NCI-H69 (cell line): ENCODE measurements at places on chromosomes 5 and 9.

GRCh38 chr9:18499062-18499461 is 25.1 kb downstream of the ADAMTSL1 start:
- no peak for DNase-seq

DNA sequence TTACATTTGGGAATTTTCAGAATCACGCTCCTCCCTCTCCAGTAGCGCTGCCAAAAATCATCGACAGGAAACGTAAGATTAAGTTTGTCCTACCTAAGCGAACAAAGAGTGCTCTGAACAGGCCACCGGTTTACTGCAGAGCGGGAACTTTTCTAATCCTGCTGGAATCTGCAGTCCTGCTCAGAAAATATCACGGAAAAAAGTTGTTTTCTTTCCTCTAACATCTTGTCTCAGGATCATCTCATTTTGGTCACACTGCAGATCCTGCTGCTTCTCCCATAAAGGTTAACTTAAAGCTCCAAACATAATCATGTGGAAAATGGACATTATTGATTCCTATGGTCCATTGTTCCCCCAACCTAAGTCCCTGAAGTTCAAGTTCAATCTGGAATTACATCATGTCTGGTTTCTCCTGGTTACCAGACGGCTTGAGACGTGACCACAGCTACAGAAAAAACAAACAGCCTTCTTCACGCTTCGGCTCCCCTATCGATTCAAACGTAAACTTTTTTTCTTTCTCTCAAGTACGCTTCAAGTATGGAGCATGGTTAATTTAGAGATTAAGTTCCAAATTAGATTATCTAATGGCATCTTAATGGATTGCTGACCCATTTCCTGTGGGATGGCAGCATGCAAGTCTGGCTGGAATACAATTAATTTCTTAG is 217.6 kb downstream of the NFIB start:
- peak; percentile 97 for DNase-seq

DNA sequence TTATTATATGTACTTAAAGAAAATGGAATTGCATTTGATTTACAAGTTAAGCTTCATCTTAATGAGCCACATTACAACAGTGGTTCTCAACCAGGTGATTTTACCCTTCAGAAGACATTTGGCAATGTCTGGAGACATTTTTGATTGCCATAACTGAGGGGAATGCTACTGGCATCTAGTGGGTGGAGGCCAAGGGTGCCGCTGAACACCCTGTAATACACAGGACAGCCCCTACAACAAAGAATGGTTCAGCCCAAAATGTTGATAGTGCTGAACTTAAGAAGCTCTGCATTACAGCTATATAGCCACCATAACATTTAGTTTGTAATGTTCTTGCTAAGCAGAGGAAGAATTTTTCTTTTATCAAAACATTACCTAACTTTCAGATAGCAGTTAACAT is 103.1 kb downstream of the PAM start:
- peak; percentile 60 for DNase-seq

GRCh38 chr5:20040901-20041300 is 52.9 kb upstream of the CDH18 start:
- DNase-seq: no peak

GRCh38 chr5:167579693-167580055 is 711.8 kb upstream of the WWC1 start:
- no peak for DNase-seq

DNA sequence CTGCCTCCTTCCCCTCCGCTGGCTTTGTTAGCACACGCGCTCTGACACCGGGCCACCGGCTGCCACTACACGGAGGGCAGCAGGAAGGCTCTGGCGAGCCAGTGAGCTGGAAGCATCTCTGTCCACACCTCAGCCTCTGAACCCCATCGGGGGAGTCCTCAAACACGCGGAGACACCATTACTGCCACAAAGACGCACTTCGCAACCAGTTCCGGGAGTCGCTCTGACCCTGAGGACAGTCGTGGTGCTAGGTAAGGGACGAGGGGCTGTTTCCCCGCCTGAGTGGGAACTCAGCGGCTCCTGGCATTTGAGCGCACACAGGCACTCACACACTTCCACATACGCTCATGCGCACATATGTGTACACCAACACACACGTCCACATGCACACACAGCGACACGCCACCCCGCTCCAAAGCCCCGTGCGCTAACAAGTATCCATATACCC is 160.0 kb downstream of the C9orf152 start:
- DNase-seq: peak; percentile 85

- DNase-seq: no peak
Measured at GRCh38 chr5:8102714-8103113, 233.8 kb downstream of the MTRR start.

DNA sequence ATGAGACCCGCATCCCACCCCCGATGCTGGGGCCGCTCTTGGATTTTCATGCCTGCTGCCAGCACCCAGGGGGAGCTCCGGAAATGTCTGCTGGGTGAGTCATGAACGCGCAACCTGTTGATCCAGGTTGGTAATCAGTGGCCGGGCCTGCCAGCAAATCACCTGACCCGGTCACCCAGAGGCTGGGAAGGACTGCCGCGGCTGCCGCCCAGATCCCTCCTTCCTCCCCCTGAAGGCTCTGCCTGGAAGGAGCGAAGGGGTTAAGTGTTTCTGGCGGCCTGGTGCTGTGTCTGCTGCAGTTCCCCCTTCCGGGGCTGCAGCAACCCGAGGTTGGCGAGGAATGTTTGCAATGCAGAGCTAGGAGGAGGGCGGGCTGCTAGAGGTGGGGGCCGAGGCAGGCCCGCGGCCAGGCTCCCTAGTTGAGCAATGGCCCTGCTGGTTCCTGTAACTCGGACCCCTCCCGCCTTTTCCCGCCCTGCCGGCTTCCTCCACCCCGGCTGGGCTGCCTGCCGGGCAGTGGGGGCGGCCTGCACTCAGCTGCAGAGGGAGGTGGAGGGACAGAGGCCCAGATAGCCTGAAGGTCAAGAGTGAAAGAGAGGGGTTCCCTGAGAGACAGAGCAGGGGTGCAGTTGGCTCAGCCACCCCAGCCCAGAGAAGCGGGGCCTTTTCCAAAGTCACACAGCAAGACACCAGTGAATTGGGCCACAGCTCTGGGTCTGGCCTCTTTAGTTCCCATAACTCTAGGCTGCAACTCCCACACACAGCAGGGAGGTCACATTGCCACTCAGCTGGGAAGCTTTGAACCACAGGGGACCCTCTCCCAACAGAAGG is 156.3 kb upstream of the IER5L start:
- peak; percentile 94 for DNase-seq

DNA sequence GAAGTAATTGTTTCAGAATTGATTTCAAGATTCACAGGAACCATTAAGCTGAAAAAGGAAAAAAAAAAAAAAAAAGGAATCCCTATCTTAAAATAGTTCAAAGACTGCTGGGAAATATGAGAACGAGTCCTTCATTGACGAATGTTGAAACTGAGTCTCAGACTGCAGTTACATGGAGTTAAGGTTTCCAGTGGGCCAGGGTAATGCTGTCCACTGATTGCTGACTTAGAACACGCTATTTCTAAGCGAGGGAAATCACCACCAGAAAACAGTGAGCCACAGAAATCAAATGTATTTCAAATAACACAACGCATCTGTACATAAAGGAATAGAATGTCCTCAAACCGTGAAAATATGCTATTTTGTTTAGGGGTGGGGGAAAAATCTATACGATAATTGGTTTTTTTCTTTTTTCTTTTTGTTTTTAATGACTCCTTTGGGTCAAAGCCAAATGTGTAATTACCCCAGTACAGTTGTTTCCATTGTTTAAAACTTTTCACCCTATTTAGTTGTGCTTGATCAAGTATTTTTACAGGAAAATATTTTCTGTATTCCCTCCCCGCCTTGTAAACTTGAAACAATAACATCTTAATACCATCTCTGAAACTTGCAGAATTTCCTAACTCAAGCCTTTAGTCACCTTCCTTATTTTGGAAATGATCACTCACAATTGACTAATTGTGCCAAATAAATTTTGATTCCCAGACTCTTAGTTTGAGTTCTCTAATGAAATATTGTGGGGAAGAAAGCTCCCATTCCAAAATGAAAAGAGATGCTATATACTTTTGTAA is 208.3 kb downstream of the MCTP1 start:
- DNase-seq: no peak

GRCh38 chr9:135294836-135295235 is 184.7 kb upstream of the PPP1R26 start:
- peak; percentile 48 for DNase-seq

- peak; percentile 96 for DNase-seq
Measured at GRCh38 chr9:38380872-38381534, 11.5 kb upstream of the ALDH1B1 start.

DNA sequence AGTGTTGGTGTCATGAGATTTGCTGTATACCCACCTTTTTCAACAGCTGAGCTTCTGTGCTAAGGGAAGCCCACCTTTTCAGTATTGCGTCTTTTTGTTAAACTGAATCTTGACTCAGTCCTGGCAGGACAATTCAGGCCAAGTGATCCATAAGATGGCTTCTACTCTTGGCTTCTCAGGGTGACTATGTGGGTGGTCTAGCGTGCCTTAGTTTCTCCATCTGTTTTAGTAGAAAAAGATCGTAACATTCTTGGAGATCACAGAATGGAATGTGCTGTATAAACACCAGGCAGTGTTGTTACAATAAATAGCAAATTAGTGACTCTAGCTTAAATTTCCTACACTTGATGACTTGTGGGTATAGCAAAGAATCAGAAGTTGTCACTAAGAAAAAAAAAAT is 66.6 kb downstream of the PCSK5 start:
- DNase-seq: no peak

DNA sequence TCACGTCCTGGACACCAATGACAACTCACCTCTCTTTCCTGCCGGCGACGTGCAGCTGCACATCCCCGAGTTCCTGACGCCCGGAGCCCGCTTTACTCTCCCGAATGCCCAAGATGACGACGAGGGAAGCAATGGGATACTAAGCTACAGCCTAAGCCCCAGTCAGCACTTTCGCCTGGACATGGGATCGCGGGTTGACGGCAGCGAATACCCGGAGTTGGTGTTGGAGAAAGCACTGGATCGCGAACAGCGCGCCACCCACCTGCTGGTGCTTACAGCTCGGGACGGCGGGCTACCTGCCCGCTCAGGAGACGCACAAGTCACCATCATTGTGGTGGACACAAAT is 1.1 kb downstream of the PCDHAC1 start:
- DNase-seq: peak; percentile 56

GRCh38 chr5:8961219-8961618 is 584.7 kb downstream of the SEMA5A start:
- no peak for DNase-seq

DNA sequence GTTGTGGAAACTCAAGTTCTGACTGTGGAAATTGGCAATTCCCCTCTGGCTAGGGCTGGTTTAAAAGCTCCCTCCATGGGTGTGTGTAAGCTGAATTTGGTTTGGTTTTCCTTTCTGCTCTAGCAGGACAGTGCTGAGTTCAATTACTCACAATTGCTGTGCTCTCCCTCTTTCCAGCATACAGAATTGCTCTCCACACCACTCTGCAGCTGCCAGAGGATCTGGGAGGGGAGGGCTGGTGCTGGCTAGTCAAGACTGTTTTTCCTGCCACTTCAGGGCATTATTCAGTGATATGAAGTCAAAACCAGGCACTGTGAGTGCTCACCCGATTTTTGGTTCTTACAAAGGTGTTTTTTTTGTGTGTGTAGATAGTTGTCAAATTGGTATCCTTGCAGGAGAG is 336.9 kb upstream of the SLC24A2 start:
- DNase-seq: no peak

- no peak for DNase-seq
Measured at GRCh38 chr5:39159811-39160490, 59.4 kb downstream of the FYB1 start.

GRCh38 chr5:73151766-73152410 is 21.1 kb upstream of the TMEM174 start:
- DNase-seq: peak; percentile 72

- no peak for DNase-seq
Measured at GRCh38 chr9:95974389-95974788, 98.9 kb downstream of the ERCC6L2 start.

DNA sequence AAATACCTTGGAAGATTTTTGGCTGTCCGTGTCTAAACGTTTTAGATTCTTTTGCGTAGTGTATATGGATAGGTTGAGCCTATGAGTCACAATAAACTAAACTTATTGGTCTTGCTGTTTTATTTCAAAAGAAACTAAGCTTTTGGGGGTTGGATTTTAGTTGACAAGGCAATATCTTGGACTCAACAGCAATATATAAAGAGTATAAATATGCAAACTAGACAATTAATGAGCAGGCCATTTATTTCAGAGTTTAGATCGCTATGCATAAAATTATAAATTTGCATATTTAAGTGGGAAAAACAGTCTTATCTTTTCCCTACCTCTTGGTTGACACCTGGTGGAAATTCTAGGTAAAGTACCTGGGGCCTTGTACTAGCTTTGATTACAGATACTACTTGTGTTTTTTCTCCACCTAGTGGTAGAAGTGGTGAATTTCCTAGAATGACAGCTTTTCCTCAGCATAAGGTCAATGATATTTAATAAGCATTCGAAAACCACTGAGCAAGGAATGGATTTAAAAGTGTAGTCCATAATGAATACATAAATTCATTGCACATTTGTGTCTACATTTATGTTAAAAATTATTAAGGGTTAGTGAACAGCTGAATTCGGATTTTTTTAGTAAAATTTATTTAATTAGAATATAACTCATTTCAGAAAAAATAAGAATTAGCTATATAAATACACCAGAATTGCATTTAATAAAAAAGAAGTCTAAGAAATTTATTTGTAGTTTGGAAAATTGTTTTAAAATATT is 1.7 kb upstream of the ARRDC3 start:
- peak; percentile 97 for DNase-seq
